ENCODE measurements at places on chromosomes 4 and X. TPM values are rescaled to one million over a fixed set of nuclear protein-coding genes. Genes with fewer than 3 reads are reported as not detected.

The CLDN22 gene
- not detected for total RNA-seq

The SPINK2 gene
- total RNA-seq, result 1.5 TPM

The GBA3 gene
- not detected for total RNA-seq

The VEGFC gene
- not detected for total RNA-seq

The MAGEB17 gene
- total RNA-seq, result not detected

GRCh38 chr4:38129460-38130227 lies 169.4 kb downstream of the PTTG2 start:
- no peak for DNase-seq
- peaks cover 72% of the 10 kb centered on the region for H3K4me1 ChIP-seq
- peaks cover 5% of the 10 kb centered on the region for H3K27me3 ChIP-seq
- peak overlapping the region; percentile 16 for H3K4me3 ChIP-seq
- H3K27ac ChIP-seq, result peak overlapping the region; percentile 91
- H3K36me3 ChIP-seq, result peaks cover 62% of the 10 kb centered on the region

DNA sequence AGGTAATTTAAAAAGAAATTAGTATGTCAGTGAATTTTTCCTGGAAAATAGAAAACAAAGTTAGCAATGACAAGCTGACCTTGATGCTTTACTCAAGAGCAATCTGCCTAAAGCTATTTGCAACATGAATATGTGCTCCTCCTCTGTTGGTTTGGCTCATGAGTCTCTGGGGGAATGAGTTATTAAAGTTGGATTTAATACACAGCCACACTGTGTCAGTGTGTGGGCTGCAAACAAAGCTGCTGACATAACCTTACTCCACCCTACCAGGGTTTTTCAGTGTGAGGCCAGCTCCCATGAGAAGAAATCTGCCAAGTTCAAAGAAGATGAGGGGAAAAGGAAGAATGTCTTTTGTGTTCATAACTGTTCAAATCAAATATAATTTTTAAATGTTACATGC lies 280.5 kb downstream of the TLL1 start:
- H3K4me3 ChIP-seq, result no peak overlapping the region
- DNase-seq, result no peak
- no peak overlapping the region for H3K27ac ChIP-seq

The ALB gene
- not detected for total RNA-seq

GRCh38 chr4:57044996-57045395 lies 65.2 kb downstream of the IGFBP7 start:
- no peak for DNase-seq
- no peaks in the 10 kb centered on the region for H3K4me1 ChIP-seq
- peaks cover 30% of the 10 kb centered on the region for H3K27me3 ChIP-seq
- H3K36me3 ChIP-seq, result no peaks in the 10 kb centered on the region
- no peak overlapping the region for H3K27ac ChIP-seq

- no peak for DNase-seq
- H3K4me3 ChIP-seq, result no peak overlapping the region
- H3K27me3 ChIP-seq, result peaks cover 52% of the 10 kb centered on the region
- peak overlapping the region; percentile 63 for H3K27ac ChIP-seq
- no peaks in the 10 kb centered on the region for H3K4me1 ChIP-seq
Measured at GRCh38 chr4:1406981-1407656, 877 bp upstream of the NKX1-1 start.

The ERCC6L gene
- total RNA-seq, result 14.1 TPM

DNA sequence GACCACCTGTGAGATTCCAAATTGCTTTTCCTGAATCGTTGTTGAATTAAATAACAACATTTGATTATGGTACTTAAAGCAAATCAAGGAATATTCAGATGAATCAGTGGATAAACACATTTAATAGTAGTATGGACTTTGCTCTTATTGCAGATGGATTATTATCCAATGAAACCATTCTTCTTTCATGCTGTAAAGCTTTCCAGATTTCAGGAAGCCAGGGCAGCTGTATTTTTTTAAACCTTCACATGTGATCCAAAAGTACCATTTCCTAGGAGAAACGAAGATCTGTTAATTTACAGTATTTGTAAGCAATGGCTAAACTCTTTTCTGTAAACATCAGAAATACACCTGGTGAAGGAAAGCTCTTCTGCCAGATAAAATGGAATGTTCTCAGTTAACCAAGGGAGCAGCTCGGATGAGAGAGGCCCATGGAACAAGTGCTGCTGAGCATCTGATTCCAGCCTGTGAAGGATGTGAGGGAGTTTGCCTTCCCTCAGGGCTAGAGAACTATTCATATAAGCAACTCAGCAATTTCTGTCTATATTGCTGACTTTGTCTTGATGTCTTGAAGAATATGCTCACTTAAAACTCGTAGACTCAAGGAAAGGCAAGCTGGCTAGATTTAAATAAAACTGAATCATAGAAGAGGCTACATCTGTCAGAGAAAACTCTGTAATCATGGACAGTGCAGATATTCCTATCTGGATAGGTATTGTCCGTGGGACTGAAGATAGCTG lies 94.4 kb upstream of the LIMCH1 start:
- no peaks in the 10 kb centered on the region for H3K4me1 ChIP-seq
- H3K27me3 ChIP-seq, result no peaks in the 10 kb centered on the region
- H3K27ac ChIP-seq, result no peak overlapping the region
- H3K4me3 ChIP-seq, result no peak overlapping the region
